Chondrocyte (in vitro differentiated cells): ENCODE measurements at places on chromosomes 12 and 14.

- DNase-seq: no peak
These were observed 37.7 kb upstream of the DUSP6 start for GRCh38 chr12:89389755-89390661.

GRCh38 chr14:98906123-98906995 is 365.6 kb downstream of the BCL11B start:
- no peak for DNase-seq

DNA sequence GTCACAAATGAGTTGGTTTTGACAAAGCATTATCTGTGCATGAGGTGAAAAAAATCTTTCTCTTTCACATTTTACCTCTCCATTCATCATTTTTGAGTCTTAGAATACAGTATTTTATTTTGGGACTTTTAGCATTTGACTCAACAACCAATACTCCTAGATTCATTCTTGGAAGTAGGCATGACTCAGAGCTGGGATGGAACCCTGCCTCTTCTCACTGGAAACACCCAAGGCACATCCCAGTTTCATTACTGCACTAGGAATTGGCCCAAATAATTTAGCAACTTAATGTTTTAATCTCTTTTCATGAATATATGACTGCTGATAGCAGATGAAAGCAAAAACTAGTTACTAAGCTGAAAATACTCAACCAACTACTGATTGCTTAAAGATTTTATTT is 3.3 kb upstream of the PDZRN4 start:
- no peak for DNase-seq

DNA sequence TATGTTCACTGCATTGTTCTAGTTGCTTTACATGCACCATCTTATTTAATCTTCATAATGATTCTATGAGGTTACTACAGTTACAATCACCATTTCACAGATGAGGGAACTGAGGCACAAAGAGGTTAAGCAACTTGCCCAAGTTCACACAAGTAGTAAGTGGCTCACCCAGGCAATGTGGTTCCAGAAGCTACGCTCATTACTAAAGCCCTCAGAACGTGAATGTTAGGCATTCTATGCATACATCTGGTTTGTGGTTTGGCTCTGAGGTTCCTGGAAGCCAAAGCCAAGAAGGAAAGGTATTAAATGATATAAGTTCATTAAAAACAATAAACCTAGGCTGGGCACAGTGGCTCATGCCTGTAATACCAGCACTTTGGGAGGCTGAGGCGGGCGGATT is 14.4 kb upstream of the VRTN start:
- DNase-seq: no peak

DNA sequence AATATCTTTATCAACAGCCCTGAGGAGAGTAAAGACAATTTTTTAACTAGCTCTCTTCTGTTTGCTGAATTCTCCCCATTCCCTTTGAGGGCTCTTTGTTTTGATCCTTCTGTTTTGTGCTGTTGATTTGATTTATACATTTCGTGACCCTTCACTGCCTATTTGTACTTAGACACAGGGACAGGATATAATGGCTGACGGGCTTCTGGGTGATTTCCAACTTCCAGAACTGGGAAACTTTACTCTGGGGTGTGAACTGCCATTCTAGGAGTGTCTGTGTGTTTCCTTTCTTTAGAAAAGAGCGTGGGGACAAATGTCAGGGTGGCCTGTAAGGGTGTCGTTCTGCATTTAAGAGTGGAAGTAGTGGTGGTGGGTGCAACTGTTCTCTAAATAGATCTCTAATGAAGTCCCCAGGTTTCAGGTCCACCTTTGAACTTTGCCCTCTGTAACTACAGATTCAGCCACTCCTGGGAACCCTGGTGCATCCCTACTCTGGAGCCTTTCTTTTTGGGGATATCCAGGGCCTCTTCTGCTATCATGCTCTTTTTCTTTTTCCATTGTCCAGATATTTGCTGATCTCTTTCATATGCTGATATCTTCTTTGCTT is 22.3 kb upstream of the SSPN start:
- DNase-seq: no peak

GRCh38 chr14:38616959-38617358 is 361.1 kb upstream of the CLEC14A start:
- DNase-seq: peak; percentile 41
